Activated naive CD4-positive, alpha-beta T cell treated with anti-CD3 and anti-CD28 coated beads, Interleukin-2, amount 10 ng/mL, durations not matched to agents 7 days and 5 days (primary cell): ENCODE measurements at places on chromosomes 7 and 10.

- peak; percentile 17 for DNase-seq
These were observed 16.7 kb downstream of the GPRIN2 start for GRCh38 chr10:46539596-46540411.

- peak; percentile 68 for DNase-seq
These were observed 21.1 kb downstream of the PLAU start for GRCh38 chr10:73931767-73932619.

GRCh38 chr10:70478191-70479164 lies at the start of gene PALD1:
Gene PALD1 (plus strand): TSS chr10:70478767. CDS start chr10:70525952, 47,185 bp downstream.
- peak; percentile 51 for DNase-seq

GRCh38 chr10:126110489-126111180 lies 214.3 kb downstream of the FANK1 start:
- DNase-seq: no peak

- DNase-seq: no peak
These were observed 196.7 kb upstream of the KLF14 start for GRCh38 chr7:130930681-130931080.
